ENCODE measurements at places on chromosomes 3 and 15.

GRCh38 chr3:12014613-12015012, 10.4 kb downstream of the SYN2 start:
- DNase-seq, result no peak

DNA sequence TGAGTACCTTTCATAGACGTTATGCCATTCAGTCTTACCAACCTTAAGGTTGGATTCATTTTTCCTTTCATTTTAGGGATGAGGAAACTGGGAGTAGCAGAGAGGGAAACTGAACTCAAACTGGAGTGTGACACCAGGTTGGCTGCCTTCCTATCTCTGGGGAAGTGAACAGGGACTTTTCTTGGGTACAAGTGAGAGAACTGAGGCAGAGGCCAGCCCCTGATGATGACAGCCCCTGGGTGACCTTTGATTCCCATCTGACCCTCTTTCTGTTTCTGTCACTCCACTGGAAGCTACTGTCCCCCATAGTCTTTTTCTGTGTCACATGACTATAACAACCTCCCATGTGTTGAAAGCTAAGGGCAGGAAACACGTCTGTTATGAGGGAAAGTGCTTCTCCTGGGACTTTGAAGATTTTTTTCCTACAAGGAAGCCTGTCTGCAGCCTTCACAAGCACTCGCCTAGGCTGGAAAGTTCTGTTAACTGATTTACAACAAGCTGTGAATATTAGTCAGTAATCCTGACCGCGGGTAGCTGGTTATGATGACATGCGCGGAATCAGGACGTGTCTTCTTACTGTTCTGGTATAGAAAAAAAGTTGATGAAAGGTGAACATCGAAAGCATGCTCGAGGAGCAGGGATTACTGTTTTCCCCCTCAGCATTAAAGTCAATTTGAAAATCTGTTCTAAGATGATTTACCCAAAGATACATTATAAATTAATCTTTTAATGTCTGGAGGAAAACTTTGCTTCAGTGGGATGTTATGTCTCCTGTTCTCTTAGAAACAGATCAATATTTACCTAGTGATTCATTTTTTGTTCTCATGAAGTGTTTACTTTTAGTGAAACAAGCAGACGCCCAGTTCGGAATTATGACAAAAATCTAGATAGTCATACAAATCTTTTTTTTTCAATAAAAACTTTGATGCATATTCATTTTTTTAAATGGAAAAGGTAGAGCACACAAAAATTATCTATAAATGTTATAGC, 31.5 kb downstream of the ABHD2 start:
- DNase-seq, result no peak

GRCh38 chr3:126118591-126118990, 34.7 kb upstream of the SLC41A3 start:
- peak; percentile 1 for DNase-seq

GRCh38 chr3:4138786-4139431, 164.3 kb upstream of the SETMAR start:
- no peak for DNase-seq

DNA sequence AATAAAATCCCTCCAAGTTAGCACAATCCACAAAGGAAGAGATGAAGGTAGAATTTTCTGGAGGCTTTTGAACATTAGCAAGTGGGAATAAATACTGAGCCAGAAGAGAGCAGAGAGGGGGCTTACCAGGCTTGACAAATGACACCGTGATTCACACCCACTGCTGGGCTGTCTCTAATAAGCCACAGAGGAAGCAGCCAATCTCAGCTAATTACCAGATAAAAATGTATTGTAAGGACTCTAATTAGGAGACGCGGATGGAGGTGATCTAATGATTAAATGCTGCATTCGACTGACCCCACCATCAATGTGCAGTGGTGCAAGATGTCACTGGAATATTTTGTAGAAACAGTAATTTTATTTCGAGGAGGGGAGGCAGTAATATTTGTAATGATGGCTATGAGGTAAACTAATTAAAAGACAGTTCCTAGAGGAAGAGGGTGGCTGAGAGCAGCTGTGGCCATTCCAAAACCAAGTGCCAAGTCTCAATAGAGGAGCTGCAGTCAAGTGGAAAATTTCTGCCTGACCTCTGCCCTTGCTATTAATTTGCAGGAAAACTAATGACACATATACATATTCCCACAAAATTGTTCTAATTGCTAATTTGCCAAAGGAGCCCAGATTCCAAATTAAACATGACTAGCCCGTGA, 602.2 kb downstream of the FOXP1 start:
- no peak for DNase-seq

DNA sequence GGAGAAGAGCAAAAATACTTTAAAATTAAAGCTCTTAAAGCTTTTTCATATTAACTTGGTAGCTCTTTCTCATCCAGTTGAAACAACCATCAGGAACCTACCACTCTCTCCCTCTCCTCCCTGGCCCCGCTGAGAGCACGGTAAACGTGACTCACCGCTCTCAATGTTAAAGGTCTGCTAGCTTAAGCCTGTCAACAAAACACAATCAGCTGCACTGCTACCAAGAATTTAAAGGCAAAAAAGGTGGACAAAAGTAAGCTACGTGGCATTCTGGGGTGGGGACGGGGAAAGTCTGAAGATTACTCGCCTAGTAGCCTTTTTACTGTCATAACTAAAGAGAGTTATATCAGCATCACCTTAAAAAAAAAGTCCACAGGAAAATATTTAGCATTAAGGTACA, 8.4 kb upstream of the GP5 start:
- no peak for DNase-seq

GRCh38 chr3:197317250-197317963, 19.0 kb upstream of the DLG1 start:
- no peak for DNase-seq

- no peak for DNase-seq
Measured at GRCh38 chr3:165459111-165459510, 262.9 kb upstream of the SLITRK3 start.

DNA sequence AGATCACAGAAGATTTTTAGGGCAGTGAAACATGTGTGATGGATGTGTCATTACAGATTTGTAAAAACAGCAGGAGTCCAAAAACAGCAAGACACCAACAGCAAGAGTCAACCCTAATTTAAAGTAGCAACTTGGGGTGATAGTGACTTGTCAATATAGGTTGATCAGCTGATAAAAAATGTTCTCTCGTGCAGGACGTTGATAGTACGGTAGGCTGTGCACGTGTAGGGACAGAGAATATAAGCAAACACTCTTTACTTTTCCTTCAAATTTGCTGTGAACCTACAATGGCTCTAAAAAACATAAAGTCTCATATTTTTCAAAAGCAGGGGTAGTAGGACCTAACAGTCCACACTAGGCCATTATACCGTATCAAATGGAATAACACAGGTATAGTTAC, 120.8 kb downstream of the STAG1 start:
- no peak for DNase-seq

DNA sequence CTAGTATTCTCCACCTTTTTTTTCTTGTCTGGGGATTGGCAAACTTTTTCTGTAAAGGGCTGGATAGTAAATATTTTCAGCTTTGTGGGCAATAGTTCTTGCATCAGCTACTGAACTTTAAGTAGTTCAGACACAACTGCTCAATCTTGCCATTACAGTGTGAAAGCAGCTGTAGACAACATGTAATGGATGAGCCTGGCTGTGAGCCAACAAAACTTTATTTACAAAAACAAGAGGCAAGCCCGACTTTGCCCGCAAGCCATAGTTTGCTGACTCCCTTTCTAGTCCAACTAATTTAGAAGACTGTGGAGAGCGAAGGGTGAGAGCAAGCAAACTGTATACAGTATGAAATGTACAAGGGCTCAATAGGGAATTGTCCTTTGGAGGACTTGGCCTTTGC, 6.2 kb downstream of the FRMD4B start:
- no peak for DNase-seq

GRCh38 chr15:40538976-40539375, 25.9 kb downstream of the CCDC32 start:
- no peak for DNase-seq

GRCh38 chr3:23608650-23609049, 197.1 kb upstream of the UBE2E1 start:
- no peak for DNase-seq

GRCh38 chr3:161050935-161051334, 54.2 kb downstream of the B3GALNT1 start:
- no peak for DNase-seq

- DNase-seq, result no peak
Measured at GRCh38 chr3:9028134-9028533, 64.9 kb upstream of the RAD18 start.

DNA sequence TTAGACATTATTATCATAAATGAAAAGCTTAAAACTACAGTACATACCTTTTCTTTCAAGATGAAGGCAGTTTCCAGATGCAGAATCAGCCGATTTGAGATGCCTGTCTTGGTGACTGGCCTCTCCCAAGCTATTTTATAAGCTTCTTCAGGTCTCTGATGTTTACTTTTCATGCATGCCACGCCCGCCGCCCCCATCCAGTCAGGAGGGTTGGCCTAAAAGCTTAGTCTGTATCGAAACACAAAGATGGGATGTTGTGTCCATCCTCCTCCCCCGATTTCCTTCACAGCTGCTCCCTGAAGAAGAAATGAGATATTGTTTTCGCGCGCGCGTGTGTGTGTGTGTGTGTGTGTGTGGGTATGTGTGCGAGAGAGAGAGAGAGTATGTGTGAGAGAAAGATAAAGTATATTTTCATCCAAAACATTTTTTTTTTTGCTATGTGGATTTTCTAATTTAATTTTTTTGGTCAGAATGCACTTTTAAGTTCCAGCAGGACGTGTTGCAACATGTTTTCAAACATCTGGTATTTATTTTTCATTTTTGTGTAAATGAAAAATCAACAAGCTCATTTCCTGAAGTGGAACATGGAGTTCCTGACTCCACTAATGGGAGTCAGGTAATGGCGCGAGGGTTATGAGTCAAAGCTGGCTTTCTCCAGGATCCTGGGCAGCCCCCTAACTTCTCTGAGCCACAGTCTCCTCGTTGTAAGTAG, at the start of gene APOD:
Gene APOD (minus strand): TSS at position 110 of the 712 bp plus-strand sequence. CDS start 4,479 bp downstream, outside the sequence.
- no peak for DNase-seq

GRCh38 chr3:178334239-178334638, 202.0 kb upstream of the KCNMB2 start:
- no peak for DNase-seq

DNA sequence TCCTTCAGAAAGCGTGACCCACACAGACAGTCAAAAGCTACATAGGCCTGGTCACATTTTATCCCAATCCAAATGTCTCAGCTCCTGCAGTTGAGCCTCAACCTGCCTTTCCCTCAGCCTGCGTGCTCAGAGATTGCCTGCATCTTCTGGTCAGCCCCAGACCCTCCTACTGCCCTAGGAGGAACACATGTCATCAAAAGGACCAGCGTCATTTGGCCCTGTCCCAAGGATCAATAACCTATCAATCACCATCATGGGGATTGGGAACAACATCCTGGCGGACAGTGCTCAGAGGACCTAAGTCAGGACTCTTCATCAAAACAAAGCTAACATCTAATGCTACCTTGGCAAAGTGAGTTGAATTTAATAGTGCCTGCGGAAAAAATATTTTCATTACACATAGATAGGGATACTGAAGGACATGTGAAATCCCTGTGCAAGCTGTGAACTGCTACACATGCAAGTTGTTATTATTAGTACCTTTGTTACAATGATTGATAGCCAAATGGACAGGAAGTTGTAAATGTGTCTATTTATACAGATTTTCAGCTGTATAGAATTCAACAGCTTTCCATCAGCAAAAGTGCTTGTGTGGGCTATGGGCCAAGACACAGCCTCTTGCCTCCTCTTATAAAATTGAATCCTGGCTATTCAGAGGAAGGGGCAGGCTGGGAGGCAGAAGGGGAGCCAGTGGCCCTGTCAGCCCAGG, 47.7 kb downstream of the UMPS start:
- DNase-seq, result no peak

DNA sequence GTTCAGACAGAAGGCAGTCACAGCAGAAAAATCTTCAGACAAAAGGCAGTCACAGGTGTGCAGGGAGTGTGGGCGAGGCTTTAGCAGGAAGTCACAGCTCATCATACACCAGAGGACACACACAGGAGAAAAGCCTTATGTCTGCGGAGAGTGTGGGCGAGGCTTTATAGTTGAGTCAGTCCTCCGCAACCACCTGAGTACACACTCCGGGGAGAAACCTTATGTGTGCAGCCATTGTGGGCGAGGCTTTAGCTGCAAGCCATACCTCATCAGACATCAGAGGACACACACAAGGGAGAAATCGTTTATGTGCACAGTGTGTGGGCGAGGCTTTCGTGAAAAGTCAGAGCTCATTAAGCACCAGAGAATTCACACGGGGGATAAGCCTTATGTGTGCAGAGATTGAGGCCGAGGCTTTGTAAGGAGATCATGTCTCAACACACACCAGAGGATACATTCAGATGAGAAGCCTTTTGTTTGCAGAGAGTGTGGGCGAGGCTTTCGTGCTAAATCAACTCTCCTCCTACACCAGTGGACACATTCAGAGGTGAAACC, 27.6 kb downstream of the ZNF589 start:
- peak; percentile 85 for DNase-seq

DNA sequence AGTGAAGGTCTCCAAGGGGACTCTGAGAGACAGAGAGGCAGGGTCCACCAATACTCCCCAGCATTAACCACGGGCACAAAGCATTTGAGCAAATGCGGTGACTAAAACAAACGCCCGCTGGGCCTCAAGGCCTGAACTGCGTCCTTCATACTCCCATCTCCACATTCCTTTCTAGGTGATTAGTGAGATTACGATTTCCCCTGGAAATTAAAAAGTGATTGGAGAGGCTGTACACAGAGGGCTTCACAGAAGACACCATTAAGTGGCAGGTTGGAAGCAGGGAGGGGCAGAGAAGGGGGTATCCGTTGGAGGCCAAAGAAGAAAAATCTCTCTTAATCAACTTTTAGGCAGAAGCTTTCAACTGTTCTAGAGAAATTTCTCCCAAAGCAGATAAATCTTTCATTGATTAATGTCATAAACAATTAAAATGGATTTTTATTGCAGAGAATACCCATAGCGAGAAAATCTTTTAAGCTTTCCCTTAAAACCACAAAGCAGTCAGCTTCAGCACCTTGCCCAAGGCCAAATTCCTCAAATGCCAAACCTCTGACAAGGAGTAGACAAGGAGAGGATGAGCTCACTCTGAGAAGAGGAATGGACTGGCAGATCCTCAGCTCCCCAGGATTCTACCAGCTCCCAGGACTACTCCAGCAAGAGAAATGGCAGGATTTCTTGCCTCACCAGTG, 38.2 kb downstream of the MB21D2 start:
- no peak for DNase-seq

GRCh38 chr3:101102678-101103296, 109.6 kb upstream of the ABI3BP start:
- DNase-seq, result no peak

GRCh38 chr3:108159865-108160264, 62.4 kb downstream of the IFT57 start:
- DNase-seq, result no peak

GRCh38 chr3:168165390-168166269, 69.9 kb upstream of the GOLIM4 start:
- peak; percentile 19 for DNase-seq

All from activated CD4-positive, alpha-beta memory T cell treated with anti-CD3 and anti-CD28 coated beads, Interleukin-2, amount 10 ng/mL, durations not matched to agents 7 days and 5 days (primary cell).